ENCODE measurements at places on chromosomes 3 and 15. TPM values are rescaled to one million over a fixed set of nuclear protein-coding genes. Genes with fewer than 3 reads are reported as not detected.

The SLC28A1 gene
- not detected for total RNA-seq

The NR1I2 gene
- not detected for total RNA-seq

The MYO5C gene
- 11.0 TPM for total RNA-seq

The ITIH3 gene
- 0.62 TPM for total RNA-seq

The TEX264 gene
- total RNA-seq, result 37.6 TPM

The PLA1A gene
- 0.31 TPM for total RNA-seq

All from tongue (tissue), 3 donors.